ENCODE measurements at places on chromosomes 13 and 19. TPM values are rescaled to one million over a fixed set of nuclear protein-coding genes. Genes with fewer than 3 reads are reported as not detected.

The IZUMO4 gene
- total RNA-seq, result 2.6 TPM

The DACH1 gene
- total RNA-seq, result not detected

The RNF17 gene
- not detected for total RNA-seq

The OR4F17 gene
- total RNA-seq, result not detected

The EFNA2 gene
- total RNA-seq, result not detected

The N4BP2L1 gene
- 2.3 TPM for total RNA-seq

The PLVAP gene
- total RNA-seq, result not detected

The INSL3 gene
- total RNA-seq, result not detected

The BEST2 gene
- total RNA-seq, result not detected

The LTBP4 gene
- 29.4 TPM for total RNA-seq

The ZNF776 gene
- 8.7 TPM for total RNA-seq

The PRODH2 gene
- total RNA-seq, result not detected

The FXYD1 gene
- total RNA-seq, result not detected

The TPRX2 gene
- total RNA-seq, result not detected

The ZNF793 gene
- total RNA-seq, result 3.4 TPM

The NKG7 gene
- not detected for total RNA-seq

The CRX gene
- total RNA-seq, result not detected

The GFY gene
- total RNA-seq, result not detected

The LMTK3 gene
- total RNA-seq, result 3.1 TPM

The ZNF568 gene
- total RNA-seq, result 5.1 TPM

The ZNF726 gene
- 1.2 TPM for total RNA-seq

The FDX2 gene
- total RNA-seq, result 23.6 TPM

The DNM2 gene
- total RNA-seq, result 94.5 TPM

The THSD8 gene
- not detected for total RNA-seq

The GPR4 gene
- total RNA-seq, result not detected

The JUNB gene
- total RNA-seq, result 221 TPM

The GRIN3B gene
- total RNA-seq, result 0.85 TPM

The TEAD2 gene
- 35.2 TPM for total RNA-seq

The IRGC gene
- not detected for total RNA-seq

The OR10H1 gene
- not detected for total RNA-seq

The FZR1 gene
- total RNA-seq, result 52.3 TPM

The TMED1 gene
- total RNA-seq, result 44.5 TPM

Measured in tracheal epithelial cell (primary cell).